Progenitor cell of endocrine pancreas (in vitro differentiated cells): ENCODE measurements at places on chromosomes 16 and 17. TPM values are rescaled to one million over a fixed set of nuclear protein-coding genes. Genes with fewer than 3 reads are reported as not detected.
A peak's percentile ranks its signal among the peaks of the same experiment; 100 is the strongest.

GRCh38 chr17:55661256-55661758, 61.4 kb downstream of the TMEM100 start:
- no peak overlapping the region for H3K4me3 ChIP-seq
- H3K27ac ChIP-seq = no peak overlapping the region
- peaks cover 14% of the 10 kb centered on the region for H3K4me1 ChIP-seq
- DNase-seq = no peak

Gene SLC5A11
- 0.38 TPM in 1 of 2 replicates, not detected in the other for total RNA-seq

- H3K27ac ChIP-seq = no peak overlapping the region
- peaks cover 31% of the 10 kb centered on the region for H3K36me3 ChIP-seq
- H3K4me1 ChIP-seq = peaks cover 1% of the 10 kb centered on the region
- no peak for DNase-seq
- H3K4me3 ChIP-seq = no peak overlapping the region
- H3K27me3 ChIP-seq = no peaks in the 10 kb centered on the region
Measured at GRCh38 chr16:30602616-30603277, 7.4 kb downstream of the ZNF689 start.

DNA sequence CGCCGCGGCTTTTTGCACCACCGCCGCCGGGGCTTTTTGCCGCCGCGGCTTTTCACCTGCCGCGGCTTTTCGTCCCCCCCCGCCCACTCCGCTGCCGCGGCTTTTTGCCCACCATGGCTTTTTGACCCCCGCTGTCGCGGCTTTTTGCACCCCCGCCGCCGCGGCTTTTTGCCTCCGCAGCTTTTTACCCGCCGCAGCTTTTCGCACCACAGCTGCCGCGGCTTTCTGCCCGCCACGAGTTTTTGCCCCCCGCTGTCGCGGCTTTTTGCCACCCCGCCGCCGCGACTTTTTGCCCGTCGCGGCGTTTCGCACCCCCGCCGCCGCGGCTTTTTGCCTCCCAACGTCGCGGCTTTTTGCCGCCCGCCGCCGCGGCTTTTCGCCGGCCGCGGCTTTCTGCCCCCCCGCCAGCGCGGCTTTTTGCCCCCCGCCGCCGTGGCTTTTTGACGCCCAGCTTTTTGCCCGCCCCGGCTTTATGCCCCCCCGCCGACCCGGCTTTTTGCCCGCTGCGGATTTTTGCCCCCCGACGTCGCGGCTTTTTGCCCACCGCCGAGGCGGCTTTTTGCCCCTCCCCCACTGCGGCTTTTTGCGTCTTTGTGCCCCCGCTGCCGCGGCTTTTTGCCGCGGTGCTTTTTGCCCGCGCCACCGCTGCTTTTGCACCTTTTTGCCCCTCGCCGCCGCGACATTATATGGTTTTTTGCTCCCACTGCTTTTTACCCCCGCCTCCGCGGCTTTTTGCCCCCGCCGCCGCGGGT, 1343.6 kb downstream of the TP53TG3F start:
- no peak overlapping the region for H3K27ac ChIP-seq
- no peak for DNase-seq
- H3K4me1 ChIP-seq = no peaks in the 10 kb centered on the region
- no peaks in the 10 kb centered on the region for H3K27me3 ChIP-seq
- no peak overlapping the region for H3K4me3 ChIP-seq
- peaks cover 4% of the 10 kb centered on the region for H3K36me3 ChIP-seq

DNA sequence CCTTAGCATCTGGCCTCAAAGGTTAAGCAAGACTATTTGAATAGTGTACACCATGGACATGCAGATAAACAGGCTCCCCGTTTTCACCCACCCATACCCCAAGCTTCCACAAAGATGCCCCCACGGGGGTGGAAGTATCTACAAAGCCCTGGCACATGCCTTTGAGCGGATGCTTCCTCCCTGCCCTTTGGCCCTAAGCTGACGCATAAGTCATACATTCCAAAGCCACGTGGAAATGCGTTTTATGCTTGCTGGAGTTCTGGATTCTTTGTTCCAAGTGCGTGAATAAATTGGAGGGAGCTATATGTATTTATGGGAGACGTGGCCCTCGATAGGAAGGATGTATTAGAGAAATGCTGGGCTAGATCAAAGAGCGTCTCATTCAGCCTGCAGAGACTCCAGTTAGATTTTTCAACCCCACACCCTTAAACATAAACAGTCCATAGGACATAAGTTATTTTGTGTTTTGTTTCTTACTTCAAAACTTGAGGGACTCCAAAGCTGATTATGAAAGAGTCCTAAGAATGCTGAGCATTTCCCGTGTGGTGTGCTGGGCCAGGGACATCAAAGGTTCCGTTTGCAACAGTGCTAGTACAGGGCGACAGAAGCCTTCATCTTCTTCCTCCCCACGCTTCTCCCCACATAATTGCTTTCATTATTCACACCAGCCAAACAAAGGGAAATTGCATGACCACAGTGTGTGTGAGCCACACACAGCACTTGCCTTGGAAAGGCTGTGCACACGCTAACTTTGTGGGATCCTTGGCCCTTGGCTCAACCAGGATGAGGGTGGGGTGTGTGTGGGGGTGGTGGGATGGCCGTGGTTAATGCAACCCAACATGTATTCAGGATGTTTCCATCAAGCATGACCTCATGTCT, 73.6 kb downstream of the WIPI1 start:
- peaks cover 4% of the 10 kb centered on the region for H3K27me3 ChIP-seq
- H3K4me1 ChIP-seq = peaks cover 5% of the 10 kb centered on the region
- no peak overlapping the region for H3K4me3 ChIP-seq
- DNase-seq = no peak
- no peaks in the 10 kb centered on the region for H3K36me3 ChIP-seq

Gene SULT1A2
- 3.2 and 3.9 TPM in 2 replicates for total RNA-seq

Gene SP6
- total RNA-seq = 0.74 and 1.1 TPM in 2 replicates

- no peaks in the 10 kb centered on the region for H3K27me3 ChIP-seq
- DNase-seq = peak; percentile 87
- peak within 1 kb of the TSS; percentile 97 for H3K27ac ChIP-seq
Measured at GRCh38 chr17:48944515-48945260, at the start of gene SNF8. SNF8 (minus strand) TSS chr17:48944842; CDS start chr17:48944734, 108 bp downstream.
